Lung (tissue), 17 donors: ENCODE measurements at places on chromosomes 12 and 14. TPM values are rescaled to one million over a fixed set of nuclear protein-coding genes. Genes with fewer than 3 reads are reported as not detected.

INTS13 gene
- polyA plus RNA-seq = 21.8 TPM

GRCh38 chr14:93068711-93069110, 47.0 kb downstream of the ITPK1 start:
- H3K27me3 ChIP-seq = no peaks in the 10 kb centered on the region
- no peak overlapping the region for H3K27ac ChIP-seq
- DNase-seq = no peak
- peaks cover 15% of the 10 kb centered on the region for H3K4me1 ChIP-seq

DNA sequence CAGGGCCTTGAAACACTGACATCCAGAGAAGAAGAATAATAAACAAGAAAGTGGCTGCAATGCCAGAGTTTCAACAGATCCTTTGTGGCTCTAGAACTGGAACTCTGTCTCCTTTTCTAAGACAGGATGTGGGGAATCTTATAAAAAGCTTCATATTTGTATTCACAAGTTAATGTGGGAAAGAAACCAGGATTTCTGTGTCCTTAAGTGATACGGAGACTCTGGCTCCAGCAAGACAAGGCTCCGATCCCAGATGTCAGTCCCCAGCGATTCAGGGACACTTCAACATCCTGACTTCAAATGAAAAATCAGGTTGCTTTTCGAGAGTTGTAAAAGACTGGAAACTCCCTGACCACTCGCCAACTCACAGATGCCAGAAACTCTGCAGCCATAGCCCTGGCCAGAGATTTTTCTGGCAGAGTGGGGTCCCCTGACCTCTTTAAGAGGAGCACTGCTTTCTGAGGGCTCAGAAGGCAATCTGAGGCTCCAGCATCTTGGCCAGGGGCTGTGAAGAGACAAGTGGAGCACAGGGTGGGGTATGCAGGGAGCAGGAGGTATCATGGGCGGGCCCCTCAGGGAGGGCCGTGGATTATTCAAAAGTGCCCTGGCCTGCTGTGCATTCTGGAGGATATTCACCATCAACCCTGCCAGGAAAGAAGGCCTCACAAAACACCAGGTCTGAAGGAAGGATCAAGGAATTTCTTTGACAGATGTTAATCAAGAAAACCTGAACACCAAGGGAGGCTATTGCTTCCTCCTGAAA, 53.3 kb downstream of the TMX1 start:
- peaks cover 1% of the 10 kb centered on the region for H3K4me1 ChIP-seq
- H3K4me3 ChIP-seq = no peak overlapping the region
- DNase-seq = no peak
- H3K27me3 ChIP-seq = no peaks in the 10 kb centered on the region

DNA sequence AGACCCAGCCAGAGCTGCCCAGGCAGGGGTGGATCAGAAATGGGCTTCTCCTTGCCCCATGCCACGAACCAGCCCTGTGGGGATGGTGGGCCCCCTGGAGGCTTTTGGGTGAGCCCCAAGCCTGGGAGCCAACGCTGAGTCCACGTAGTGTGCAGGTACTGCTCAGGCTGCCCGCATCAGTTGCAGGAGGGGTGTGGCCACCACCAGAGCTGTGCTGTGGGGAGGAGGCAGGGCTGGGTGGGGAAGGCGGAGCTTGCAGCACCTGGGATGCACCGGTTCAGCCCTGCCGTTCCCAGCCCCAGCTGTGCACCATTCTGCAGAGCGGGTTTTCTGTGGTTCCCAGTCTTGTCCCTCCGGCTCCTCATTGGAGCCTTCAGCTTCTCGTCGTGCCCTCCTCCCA, 36.3 kb downstream of the IL31 start:
- no peak overlapping the region for H3K27ac ChIP-seq
- H3K36me3 ChIP-seq = peaks cover 49% of the 10 kb centered on the region
- H3K4me1 ChIP-seq = no peaks in the 10 kb centered on the region
- DNase-seq = no peak
- H3K4me3 ChIP-seq = no peak overlapping the region

DNA sequence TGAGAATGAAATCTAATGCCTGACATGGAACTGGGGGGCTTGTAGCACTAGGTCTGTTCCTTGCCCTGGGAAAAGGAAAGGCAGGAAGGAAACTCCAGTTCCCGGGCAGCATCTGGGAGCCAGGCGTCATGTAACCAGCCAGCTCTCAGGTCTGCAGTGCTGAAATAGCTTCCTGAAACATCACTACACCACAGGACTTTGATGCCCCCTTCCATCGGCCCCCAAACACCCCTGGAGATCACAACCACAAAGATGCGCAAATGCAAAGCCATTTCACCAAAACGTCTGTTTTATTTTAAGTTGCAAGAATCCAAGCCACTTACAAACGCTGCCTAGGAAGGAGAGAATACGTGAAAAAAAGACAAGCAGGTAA, 40.9 kb downstream of the KCTD10 start:
- no peaks in the 10 kb centered on the region for H3K36me3 ChIP-seq
- H3K4me3 ChIP-seq = no peak overlapping the region
- peaks cover 4% of the 10 kb centered on the region for H3K4me1 ChIP-seq
- no peak overlapping the region for H3K27ac ChIP-seq
- DNase-seq = no peak
- H3K27me3 ChIP-seq = no peaks in the 10 kb centered on the region
